ENCODE measurements at places on chromosomes 7 and 10.

DNA sequence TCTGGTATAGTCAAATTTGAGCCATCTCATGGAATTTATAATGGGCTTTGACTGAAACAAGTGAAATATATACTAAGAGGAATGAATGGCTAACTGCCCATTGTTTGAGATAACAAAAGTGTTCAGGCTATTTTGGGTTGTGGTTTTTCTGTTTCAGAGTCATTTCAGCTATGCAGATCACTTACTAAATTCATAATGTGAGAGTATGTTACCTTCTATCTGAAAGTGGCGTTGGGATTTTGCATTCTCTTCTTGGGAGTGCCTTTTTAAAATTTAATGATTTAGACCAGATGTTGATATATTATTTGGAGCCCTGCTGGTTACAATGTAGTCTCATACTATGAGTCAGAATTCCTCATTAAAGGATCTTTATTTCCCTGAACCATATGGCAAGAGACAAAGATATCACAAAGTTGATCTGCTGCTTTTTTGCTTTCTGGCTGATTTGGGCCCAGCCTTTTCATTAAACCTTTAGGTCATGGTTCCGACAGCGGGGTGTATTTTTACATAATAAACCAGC, 10.4 kb downstream of the VCL start:
- peak; percentile 61 for DNase-seq

- no peak for DNase-seq
Observed at GRCh38 chr10:34107626-34108516, 707.2 kb downstream of the PARD3 start.

- DNase-seq, result no peak
Observed at GRCh38 chr10:124018886-124019525, 74.4 kb downstream of the CHST15 start.

GRCh38 chr7:23332193-23332592, 33.1 kb downstream of the MALSU1 start:
- DNase-seq, result no peak

- no peak for DNase-seq
Observed at GRCh38 chr7:44079331-44080021, 2.9 kb downstream of the POLM start.

DNA sequence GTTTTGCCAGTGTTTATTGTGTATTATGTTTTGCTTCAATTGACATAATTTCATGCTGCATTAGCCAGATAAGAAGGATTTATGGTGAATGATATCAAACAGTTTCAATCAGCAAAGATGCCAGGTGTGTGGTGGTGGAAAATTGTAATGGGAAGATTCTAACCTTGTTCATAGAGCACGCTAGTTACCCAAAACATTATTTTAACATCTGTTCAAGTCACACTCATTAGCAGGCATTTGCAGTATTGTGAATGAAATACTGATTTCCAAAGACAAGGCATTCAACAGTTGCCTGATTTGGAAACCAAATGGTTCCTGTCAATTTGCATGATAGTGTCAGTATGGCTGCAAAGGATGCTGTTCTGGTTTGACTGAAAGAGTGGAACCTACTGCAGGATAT, 129.7 kb downstream of the EPC1 start:
- no peak for DNase-seq
